ENCODE measurements at places on chromosomes 3 and 15.
A peak's percentile ranks its signal among the peaks of the same experiment; 100 is the strongest.

DNA sequence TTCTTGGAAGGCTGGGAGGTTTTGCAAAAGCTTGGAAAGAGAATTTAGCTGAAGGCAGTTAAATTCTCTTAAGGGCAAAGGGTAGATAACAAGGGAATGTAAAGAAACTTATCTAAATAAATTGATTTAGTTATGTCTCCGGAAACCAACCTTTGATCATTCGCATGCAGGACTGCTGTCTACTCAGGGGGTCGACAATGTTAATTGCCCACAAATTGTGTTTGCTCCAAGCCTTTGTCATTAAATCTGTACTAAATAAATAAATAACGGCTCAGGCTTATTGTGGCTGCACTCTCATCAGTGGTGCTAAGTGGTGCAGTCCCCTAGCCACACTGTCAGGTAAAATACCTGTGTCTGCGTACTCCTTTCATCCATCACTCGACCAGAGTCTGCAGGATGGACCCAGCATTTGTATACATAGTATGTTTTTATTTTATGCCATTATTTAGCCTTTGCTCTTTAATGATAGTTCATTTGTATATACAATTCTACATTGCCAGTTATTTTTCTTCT, 497.4 kb upstream of the RASGRP1 start:
- no peak for DNase-seq

GRCh38 chr3:180457225-180457624, 144.7 kb upstream of the TTC14 start:
- no peak for DNase-seq

DNA sequence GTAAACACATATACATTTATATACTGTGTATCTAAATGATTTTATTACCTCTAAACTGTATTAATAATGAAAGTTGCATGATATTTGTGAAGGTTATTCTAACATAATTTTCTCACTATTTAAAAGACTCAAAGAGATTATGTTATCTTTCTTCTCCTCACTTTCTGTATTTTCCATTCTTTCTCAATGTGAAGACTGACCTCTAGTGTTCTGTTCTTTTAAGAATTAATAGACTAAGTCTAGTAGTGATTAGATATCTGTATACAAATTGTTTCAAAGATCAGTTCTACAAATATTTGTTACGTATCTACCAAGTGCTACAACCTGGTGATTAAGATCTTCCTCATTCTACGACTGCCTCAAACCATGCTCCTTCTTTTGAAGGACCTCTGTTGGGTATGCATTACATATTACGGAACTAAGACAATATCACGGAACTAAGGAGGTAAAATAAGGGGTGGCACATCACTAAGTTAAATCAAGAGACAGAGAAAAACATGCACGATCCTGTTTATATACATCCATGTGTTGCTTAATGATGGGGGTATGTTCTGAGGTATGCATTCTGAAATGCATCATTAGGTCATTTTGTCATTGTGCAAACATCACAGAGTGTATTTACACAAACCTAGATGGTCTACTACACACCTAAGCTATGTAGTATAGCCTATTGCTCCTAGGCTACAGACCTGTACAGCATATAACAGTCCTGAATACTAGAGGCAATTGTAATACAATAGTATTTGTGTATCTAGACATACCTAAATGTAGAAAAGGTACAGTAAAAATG, 161.5 kb upstream of the KBTBD8 start:
- DNase-seq, result no peak

DNA sequence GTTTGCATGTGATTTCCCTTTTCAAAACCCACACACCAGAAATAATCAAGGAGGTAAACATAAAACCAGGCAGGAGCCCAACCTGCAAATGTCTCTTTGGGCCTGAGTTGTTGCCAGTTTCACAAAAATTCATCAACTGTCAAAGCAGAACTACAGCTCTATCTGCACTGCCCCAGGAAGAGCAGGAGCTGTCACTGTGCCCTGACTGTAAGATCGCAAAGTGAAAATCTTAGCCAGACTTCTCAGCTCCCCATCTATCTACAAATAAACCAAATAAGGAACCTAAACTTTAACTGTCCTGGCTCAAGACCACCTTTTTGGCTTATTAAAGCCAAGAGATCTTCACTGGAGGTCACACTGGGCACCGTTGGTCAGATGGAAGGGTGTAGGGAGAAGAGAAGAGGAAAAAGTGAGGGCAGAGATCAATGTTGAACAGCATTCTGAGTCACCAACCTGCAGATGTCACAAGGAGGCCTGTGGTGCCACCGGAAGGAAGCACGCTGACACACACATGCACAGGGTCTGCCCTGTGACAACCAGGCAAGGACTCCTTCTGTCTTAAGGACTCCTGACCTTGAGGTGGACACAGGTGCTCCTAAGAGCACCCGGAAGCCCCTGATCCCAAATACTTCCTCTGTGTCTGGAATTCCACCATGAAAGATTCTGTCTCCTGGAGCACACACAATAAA, 58.7 kb downstream of the RPN1 start:
- no peak for DNase-seq

GRCh38 chr15:38610748-38611147, 46.1 kb upstream of the RASGRP1 start:
- no peak for DNase-seq

GRCh38 chr3:119305286-119305685, 11.1 kb downstream of the ARHGAP31 start:
- DNase-seq, result peak; percentile 34

GRCh38 chr3:170499562-170500156, 81.0 kb downstream of the CLDN11 start:
- peak; percentile 65 for DNase-seq

GRCh38 chr15:55742927-55743728, at the start of gene PRTG:
Gene PRTG (minus strand): TSS chr15:55743152. CDS start chr15:55742931, 221 bp downstream.
- peak; percentile 86 for DNase-seq

- peak; percentile 5 for DNase-seq
Observed at GRCh38 chr15:47477341-47477740, 240.0 kb upstream of the SEMA6D start.

DNA sequence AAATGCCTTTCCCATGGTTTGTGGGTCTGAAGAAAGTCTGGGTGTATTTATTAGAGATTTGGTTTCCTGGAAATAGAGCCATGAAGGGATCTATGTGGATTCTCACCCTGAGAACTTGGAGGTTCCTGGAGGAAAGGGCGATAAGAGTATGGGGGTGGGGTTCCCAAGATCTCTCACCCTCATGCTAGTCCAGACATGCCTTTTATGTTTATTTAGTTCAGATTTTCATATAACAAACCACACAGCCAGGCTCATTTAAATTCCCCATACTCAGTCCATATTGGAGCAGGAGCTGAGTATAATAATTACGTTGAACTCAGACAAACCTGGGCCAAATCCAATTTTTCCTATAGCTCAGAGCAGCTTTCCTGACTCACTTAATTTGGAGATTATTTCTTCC, 566.6 kb downstream of the GOLGA6L6 start:
- DNase-seq, result no peak

DNA sequence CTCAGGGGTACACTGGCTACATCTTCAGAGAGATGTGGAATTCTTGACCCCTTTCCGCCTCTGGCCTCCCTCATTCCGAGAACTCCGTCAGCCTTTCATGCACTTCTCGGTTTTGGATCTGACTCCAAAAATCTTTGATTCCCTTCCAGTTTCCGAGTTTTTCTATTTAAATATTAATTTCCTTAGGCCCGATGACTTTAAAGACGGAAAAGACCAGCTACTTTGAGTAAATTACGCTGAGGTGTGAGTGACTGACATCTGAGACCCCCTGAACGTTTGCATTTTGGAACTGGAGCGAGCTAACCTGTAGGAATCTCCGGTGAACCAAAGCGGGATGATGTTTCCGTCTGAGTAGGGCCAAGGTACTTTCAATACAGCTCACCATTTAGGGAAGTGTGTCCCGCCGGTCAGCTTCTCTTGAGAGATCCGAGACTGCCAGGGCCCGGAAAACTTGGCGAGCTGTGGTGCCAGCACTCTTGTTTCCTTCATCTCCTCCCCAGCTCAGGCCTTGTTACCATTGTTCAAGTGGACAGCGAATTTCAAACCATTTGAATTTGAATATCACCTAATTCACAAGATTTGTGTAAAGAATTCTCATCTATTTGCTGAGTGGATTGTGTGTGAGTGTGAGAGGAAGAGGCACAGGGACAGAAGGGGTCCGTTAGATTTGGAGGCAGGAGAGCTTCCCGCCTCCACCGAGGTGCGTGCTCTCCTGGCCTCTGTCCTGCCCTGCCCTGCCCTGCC, 5.4 kb downstream of the SOX14 start:
- DNase-seq, result no peak

DNA sequence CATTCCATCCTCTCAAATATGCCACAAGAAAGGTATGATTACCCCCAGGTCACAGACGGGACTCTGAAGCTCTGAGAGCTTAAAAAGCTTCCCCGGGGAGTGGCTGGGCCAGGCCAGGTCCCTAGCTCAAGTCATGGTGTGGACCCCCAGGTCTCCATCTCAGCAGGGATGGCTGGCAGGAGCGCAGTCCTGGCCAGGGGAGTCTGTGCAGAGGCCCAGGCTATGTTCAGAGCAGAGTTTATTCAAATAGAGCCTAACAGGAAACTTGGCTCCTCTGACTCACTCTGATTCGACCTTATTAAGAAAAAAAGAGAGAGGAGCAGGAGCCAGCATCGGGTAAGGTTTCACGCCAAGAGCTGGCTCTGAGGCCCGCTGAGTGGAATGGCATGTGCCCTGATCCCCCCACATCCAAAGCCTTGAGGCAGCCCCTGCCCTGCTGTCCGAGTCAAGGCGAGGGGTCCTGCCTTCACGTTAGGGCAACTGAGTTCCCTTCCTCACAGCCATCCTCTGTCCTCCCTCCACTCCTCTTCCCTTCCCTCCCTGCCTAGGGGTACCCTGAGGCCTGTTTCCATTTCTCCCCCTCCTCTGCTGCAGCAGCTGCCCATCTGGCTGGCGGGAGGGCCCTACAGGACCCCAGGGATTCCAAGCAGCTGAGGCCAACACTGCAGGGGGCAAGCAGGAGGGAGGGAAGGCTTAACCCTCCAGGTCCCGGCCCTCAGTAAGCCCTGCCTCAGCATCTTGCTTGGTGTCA, 1.9 kb upstream of the LOXL1 start:
- DNase-seq, result peak; percentile 92

DNA sequence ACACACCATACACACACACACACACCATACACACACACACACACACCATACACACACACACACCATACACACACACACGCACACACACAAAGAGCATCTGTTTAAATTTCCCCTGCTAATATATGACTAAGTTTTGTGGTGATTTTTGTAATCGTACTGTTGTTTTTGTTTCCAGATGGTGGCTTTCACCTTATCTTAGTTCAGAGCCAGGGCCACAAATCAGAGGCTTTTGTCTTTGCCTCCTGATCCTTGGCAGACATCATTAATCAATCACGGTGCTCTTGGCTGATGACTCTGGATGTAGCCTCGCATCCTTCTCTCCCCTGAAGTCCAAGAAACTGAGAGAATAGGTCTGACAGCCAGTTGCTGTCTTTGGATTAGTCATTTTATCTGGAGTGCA, 52.1 kb downstream of the EDEM1 start:
- DNase-seq, result no peak

- no peak for DNase-seq
Observed at GRCh38 chr15:55484917-55485672, 22.9 kb downstream of the DNAAF4 start.

- DNase-seq, result no peak
Observed at GRCh38 chr3:15491143-15491542, 30.4 kb downstream of the COLQ start.

- DNase-seq, result peak; percentile 74
Observed at GRCh38 chr3:65006300-65006739, 318.5 kb upstream of the ADAMTS9 start.

DNA sequence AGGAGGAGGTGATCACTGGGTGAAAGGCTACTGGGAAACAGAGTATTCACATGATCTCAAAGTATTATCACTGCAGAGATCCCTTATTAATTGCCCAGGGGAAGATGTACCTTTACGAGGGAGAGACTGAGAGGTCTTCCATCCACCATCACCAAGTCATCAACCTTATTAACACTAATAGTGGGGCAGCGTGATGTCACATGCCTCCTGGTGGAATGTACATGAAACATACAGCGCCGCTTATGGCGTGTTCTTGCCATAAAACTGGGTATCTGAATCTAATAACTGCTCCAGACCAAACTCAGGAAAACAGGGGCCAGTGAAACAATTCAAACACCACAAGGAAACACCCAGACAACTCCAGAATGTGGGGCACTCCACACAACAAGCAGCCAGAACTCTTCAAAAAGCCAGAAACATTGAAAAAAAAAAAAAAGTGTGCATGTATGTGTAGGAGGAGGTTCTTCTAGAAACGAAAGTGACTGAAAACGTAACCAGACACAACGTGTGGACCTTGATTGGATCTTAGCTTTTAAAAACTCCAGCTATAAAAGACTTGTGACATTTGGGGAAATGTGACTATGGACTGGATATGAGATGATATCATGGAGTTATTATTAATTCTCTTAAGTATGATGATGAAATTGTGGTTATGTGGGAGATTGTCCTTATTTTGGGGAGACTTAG, 4.6 kb downstream of the STIMATE start:
- peak; percentile 11 for DNase-seq

GRCh38 chr3:115428841-115429240, 194.5 kb upstream of the GAP43 start:
- DNase-seq, result no peak

DNA sequence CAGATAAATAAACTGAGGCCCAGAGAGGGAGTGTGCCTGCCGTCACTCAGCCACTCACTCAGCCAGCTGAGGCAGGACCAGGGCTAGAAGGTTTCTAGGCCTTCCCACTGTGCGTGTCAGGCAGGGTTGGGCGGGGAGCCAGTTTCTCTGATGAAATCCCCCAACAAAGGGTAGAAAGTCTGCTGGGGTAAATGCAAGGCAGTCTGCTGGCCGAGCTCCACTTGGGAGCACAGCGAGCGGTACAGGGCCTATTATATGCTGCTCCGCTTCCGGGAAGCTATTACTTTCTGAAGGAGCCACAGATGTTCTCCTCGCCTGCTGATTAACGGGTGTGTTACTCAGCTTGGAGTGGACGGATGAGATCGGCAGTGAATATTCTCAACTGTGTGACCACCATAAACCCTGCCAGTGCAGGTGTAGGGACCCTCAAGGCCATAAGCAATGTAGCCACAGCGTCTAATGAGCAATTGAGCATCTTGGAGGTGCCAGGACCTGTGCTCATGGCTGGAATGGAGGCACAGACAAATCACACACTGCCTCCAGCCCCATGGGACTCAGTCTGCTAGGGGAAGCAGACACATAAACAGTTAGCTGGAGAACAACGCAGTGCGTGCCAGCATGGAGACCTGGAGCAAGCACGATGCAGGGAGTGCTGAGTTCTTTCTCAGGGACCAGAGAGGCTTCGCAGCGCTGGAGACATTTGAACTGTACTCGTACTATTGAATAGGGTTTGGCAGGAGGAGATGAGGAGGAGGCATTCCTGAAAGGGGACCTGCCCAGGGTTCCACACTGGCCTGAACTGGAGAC, 42.1 kb downstream of the CORO2B start:
- DNase-seq, result peak; percentile 91

- no peak for DNase-seq
Observed at GRCh38 chr15:31089368-31090047, 12.0 kb downstream of the TRPM1 start.

DNA sequence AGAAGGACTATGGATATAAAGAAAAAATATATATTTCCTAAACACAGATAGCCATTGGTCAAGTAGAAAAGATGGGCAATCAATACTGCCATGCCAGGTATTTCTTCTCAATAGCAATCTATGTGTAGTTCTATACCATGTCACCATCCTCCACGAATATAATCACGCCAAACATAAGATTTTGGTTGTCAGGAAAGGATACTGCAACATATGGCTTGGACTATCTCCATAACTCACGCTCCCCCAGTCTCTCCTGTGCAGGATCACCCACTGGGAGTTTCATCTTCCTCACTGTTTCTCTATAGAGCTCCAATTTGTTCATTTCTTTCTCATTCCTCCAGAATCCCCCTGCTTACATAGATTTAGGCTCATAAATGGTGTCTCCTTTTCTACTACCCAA, 462.9 kb upstream of the KCNMB2 start:
- no peak for DNase-seq
